GM12864 (cell line): ENCODE measurements at places on chromosomes 7 and 10.

DNA sequence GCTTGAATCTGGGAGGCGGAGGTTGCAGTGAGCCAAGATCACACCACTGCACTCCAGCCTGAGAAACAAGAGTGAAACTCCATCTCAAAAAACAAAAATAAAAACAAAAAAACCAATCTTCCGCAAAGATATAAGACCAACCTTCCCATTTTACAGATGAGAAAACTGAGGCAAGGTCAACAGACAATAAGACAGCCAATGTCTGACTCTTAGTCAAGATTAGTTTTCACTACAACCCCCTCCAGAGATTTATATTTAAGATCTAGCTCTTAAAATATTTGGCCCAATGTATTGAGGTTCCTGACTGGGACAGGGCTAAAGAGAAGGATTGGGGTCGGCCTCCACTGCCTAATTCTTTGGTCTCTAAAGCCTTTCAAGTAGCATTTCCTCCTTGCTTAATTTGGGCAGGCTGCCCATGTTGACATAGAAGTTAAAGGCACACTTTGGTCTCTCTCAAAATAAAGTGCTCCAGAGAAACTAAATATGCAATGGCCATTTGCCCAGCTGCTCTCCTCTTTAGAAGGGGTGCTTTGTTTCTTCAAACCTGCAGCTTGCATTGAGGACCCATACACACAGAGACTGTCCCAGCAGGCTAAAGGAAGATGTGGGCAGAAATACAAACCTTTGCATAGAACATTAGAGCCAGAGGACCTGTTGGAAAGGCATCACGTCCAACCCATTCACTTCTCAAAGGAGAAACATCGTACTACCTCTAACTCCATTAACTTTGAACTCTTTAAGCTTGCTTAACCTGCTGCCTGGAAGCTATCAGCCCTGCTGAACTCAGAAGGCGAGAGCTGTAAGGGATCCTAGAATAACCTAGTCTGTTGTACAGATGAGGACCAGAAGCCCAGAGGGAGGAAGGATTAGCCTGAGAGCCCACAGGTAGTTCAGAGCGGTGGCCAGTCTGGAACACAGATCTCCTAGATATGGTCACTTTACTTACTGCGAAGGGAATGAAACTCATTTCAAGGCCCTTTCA is 3.9 kb downstream of the TECTB start:
- DNase-seq = no peak

GRCh38 chr7:137937202-137937560 is 64.7 kb downstream of the CREB3L2 start:
- DNase-seq = no peak

GRCh38 chr10:24958721-24959381 is 6.4 kb upstream of the PRTFDC1 start:
- no peak for DNase-seq

DNA sequence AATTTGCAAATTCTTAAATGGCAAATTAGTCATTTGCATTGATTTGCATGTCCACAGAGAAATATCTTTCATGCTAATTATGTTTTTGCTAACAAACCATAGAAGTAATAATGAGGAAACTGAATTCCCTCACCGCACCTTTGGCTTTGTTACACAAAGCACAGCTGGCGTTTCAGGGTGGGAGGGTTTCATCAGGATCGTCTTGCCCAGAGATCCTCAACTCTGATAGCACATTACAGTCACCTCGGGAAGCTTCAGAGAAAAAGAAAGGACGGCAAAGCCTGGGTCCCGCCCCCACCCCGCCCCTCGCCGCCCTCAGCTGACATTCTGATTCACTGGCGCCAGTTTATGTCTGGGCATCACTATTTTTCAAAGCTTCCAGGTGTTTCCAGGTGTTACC is 119.4 kb downstream of the PTPRN2 start:
- no peak for DNase-seq

DNA sequence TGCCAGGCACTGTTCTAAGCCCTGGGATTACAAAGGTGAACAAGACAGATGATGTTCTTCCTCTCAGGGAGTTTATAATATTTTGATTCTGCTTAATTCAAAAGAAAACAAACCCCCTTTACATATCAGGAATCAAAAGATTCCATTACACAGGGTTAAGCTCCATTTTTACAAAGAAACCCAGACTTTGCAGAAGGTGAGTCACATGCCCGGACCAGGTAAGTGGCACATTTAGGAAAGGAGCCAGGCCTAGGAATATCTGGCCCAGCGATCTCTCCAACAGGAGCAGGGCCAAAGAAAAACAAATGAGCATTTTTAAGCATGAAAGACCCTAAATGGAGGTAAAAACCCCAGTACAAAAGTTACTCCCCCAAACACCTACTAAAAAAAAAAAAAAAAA is 1.1 kb downstream of the STN1 start:
- DNase-seq = no peak

DNA sequence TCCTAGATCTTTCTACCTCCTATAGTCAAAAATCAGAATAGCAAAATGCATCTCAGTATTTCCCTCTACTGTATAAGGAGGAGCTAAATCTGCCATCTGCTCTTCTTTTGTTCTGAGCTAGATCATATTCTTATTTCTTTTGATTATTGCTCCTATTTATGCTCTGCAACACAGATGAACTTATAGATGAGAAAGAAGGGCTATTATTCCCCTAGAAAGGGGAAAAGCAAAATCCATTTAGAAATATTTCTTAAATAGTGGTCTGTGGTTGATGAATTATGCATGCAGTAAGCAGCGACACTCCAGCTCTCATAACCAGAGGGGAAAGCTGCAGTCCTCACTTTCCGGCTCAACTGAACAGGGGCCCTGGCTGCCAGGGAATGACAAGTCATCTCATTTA is 207.3 kb upstream of the SORCS1 start:
- no peak for DNase-seq

GRCh38 chr10:73634421-73634820 is 6.9 kb downstream of the MYOZ1 start:
- no peak for DNase-seq

- DNase-seq = no peak
These were observed 71.4 kb upstream of the DYNC1I1 start for GRCh38 chr7:95700917-95701316.

DNA sequence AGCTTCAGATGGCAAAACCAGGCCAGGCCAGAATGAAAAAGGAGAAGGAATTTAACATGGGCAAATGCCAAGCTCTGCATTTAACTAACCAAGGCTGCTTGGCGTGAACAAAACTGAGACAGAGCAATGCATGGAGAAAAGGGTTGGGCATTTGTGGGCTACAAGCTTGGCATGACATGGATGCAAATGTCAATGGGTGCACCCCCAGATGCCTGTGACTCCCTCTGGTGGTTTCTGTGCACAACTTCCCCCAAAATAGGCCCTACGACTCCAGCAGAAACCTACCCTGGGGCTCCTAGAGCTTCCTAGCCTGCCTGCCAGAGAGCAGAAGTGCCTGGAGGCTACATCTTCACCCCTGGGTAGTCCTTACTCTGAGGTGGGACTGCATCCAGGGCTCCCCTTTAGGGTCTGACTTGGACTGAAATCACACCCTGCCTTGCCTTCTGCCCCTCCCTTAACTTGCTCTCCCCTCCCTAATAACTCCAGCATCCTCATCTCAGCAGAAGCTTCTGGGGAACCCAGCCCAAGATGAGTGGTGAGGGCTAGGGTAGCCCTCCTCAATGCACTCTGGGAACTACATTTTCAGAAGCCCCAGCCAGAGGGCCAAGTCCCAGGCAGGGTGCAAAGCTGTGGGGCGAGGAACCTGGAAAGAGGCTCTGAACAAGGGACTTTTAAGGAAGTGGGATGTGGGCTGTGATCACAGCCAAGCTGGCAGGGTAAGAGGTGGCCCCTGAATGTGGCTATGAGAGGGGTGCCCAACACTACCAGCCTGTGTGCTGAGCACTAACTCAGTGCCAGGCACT is 11.3 kb downstream of the GPRIN2 start:
- no peak for DNase-seq

- DNase-seq = no peak
These were observed 36.6 kb downstream of the CACNA2D1 start for GRCh38 chr7:82406937-82407336.

GRCh38 chr7:3238525-3239210 is 62.4 kb upstream of the SDK1 start:
- no peak for DNase-seq

DNA sequence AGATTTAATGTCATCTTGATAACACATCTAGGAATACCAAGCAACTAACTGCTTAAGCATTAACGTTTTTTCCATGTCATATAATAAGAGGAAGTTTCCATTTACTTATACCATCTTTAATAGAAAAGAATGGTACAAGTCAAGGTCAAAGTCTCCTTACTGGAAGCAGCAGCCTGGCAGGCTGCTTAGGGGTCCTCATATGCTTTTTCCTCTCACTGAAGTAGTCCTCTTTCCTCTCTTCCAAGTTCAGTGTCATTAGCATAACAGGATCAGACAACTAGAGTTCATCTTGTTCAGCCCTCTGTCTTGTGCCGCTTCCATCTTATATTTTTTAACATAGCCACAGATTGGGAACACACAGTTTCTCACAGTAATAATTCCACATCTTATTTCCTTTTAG is 405.7 kb downstream of the GFRA1 start:
- no peak for DNase-seq

DNA sequence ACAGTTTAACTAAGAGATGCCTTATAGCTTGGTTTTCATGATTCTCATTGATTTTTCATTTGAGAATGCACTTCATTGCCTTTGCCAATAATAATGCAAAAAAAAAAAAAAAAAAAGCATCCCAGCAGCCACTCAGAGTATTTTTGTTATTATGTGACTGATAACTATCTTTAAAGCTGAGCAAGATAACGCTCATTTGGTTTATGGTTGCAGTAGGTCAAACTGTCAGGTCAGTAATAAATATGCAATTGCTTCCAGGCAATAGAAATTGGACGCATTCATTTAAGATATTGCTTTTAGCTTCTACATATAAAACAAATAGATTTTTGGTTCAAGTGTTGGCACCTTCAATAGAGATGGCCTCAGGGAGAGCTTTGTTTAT is 215.1 kb downstream of the PRPF18 start:
- no peak for DNase-seq

- no peak for DNase-seq
These were observed 53.4 kb downstream of the EPC1 start for GRCh38 chr10:32293581-32293980.

- DNase-seq = no peak
These were observed 669.2 kb downstream of the PCDH15 start for GRCh38 chr10:54131833-54132232.

DNA sequence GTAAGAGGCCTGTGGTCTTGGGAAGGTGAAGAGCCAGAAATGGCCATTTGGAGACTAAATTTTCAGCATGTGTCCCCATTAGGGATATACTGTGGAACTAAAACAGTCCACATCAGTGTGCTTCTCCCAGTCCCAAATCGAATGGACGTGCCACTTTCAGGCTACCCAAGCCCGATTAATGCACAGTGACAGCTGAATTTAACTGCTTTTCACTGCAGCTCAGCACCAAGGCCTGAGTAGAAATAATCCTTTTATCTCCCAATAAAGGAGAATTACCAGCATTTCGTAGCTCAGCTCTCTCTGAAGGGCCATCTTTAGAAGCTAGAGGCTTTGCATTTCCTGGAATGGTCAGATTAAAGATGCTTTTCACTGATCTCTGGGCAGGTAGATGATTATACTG is 183.3 kb downstream of the NPSR1 start:
- no peak for DNase-seq

- no peak for DNase-seq
These were observed 370.2 kb downstream of the NRG3 start for GRCh38 chr10:82245157-82245556.

DNA sequence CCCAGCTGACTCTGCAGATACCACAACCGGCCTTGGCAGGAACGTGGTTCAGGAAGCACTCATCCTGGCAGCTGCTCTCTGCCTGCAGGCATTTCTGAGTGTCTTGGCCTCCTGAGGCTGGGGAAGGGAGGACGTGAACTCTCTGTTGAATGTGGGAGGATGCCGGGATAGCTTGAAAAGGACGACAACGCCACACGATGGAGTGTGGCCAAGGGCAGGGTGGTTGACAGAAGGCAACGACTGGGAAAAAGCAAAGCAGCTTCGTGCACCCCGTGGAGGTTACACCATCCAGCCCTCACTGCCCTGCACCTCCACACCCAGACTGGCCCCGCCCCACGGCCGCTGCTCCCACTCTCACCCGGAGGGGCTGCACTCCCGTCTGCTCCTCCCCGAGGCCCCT is 466.1 kb upstream of the FOXK1 start:
- no peak for DNase-seq

GRCh38 chr7:101164071-101164840 is 1.1 kb downstream of the VGF start:
- DNase-seq = no peak

GRCh38 chr7:81482600-81483186 is 287.2 kb downstream of the HGF start:
- no peak for DNase-seq

DNA sequence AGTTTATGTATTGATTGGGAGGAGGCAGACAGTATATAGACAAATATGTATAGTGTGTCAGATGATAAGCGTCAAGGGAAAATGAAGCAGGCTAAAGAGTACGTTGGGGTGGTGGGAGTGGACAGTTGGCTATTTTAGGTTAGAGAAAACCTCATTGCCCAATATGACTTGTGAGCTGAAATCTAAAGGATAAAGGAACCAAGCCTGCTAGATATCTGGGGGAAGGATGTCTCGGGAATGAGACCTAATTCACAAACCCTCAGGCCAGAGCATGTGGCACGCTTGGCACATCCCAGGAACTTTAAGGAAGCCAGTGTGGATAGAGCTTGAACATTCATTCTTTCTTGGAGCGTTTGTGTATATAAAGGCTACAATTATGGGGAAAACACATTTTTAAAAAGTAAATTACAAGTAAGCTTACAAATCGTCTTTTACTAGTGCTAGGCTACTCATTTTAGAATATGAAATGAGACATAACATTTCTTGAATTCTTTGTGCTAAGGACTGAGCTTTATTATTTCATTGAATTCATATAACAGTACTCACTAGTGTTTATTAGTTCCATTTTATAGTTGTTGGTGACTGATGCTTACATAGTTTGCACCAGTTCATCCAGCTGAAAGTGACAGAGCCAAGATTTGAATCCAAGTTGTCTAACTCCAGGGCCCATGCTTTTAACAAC is 9.7 kb downstream of the FHIP2A start:
- no peak for DNase-seq

GRCh38 chr10:63421591-63421990 is 44.2 kb downstream of the JMJD1C start:
- peak; percentile 57 for DNase-seq

DNA sequence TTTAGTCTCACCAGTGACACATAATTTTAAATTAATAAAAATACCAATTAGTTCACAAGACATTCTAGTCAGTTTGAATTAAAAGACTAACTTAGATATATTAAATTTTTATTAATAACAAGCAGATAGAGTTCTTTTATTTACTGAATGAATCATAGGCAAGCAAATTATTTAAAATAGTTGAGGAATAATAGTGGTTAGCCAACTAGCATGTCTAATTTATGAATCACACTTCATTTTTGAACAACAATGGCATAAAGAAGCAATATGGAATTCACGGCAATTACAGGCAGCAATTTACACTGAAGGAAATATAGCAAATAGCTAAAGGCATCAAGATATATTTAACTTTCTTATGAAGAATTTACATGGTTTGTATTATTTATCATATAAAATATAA is 187.0 kb upstream of the SLC26A5 start:
- no peak for DNase-seq

- DNase-seq = no peak
These were observed 4.2 kb upstream of the ASB4 start for GRCh38 chr7:95481271-95482165.

- no peak for DNase-seq
These were observed 428.3 kb downstream of the TNS3 start for GRCh38 chr7:47153576-47153975.

GRCh38 chr10:57260175-57260574 is 899.1 kb upstream of the ZWINT start:
- no peak for DNase-seq
